ENCODE measurements at places on chromosomes 5 and 9. TPM values are rescaled to one million over a fixed set of nuclear protein-coding genes. Genes with fewer than 3 reads are reported as not detected.

POLR3G gene
- 0.67 TPM for total RNA-seq

PCDHA12 gene
- 1.2 TPM for total RNA-seq

CEL gene
- total RNA-seq, result 0.35 TPM

SPINK4 gene
- not detected for total RNA-seq

MCC gene
- 20.5 TPM for total RNA-seq

LHX2 gene
- not detected for total RNA-seq

PDE4D gene
- 35.0 TPM for total RNA-seq

Data from gastroesophageal sphincter (tissue), 4 donors.